ENCODE measurements at places on chromosomes 3 and 15.

DNA sequence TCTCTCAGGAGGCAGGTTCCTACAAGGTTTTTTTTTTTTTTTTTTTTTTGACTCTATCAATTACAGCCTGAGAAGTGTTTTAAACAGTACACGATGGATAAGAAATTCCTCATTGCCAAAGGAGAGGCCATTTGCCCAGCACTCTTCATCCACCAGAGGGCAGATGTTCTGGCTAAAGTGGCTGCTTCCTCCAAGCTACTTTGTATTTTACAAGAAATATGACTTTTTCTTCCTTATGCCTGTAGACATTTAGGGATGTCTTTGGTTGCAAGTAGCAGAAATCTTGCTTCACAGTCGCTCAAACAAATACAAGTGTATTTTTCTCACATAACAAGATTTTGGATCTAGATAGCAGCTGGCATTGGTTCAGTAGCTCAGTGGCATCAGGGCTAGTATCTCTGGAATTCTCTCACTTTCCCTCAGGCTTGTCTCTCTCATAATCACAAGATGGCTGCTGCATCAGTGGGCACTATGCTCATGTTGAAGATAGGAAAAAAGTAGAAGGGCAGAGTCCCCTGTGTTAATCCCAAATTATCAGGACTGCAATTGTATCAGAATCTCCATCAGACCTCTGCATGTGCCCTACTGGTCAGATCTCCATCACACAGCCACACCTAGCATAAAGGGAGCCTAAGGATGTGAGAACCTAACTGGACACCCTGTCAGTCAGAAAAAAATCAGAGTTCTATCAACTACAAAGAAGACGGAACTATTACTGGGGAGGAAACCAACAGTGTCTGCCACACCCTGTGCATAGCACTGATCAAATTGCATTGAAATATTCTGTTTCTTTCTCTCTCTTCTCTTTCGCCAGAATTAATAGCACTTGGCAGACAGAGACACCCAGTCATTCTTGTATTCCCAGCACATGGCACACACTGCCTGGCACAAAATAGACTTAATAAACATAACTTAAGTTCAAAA is 138.9 kb upstream of the COL8A1 start:
- no peak for DNase-seq

DNA sequence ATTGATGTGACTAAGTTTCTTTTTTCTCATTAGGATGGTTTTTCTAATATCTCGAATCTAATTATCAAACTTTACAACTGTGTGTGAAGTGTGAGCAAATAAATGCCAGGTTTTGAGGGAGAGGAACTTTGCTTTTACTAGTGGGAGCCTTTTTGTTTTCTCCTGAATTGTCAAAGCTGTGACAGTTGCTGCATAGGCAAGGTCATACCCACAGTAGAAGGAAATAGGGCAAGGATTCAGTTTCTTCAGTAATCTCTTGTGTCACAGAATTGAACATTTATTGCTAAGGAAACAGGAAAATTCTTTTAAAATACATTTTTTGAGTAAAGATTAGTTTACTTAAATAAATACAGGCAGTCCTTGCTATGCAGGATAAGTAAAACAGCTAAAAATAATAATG is 19.5 kb downstream of the GMPS start:
- no peak for DNase-seq

- no peak for DNase-seq
Observed at GRCh38 chr15:60685346-60685937, 206.5 kb upstream of the ICE2 start.

DNA sequence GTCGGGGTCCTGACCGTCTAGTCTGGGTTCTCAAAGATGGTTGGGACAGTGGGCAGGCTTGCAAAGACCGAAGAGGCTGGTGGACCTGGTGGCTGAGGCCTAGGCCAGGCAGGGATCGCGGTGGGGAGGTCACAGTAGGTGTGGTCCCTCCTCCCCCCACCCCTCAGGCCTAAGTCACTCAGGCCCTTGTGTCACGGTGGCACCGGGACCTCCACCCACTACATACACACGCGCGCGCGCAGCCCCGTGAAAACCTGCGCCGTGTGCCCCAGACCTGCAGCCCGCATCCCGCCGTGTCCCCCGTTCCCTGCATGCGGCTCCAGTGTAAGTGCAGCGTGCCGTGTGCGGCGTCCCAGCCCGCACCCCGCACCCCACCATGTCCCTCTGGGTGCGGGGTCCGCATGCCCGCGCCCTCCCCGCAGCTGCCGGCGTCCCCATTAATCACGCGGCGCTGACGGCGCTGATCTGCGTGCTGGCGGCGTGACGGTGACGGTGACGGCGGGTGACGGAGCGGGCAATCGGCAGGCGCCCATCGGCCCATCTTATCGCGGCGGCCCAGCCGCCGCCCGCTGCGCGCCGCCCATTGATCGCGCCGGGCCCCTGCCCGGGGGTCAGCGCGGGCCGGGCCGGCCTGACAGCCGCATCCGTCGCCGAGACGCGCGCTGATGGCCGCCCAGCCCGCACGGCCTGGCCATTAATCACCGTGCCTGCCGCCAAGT is 24.4 kb downstream of the SEC61A1 start:
- peak; percentile 54 for DNase-seq

DNA sequence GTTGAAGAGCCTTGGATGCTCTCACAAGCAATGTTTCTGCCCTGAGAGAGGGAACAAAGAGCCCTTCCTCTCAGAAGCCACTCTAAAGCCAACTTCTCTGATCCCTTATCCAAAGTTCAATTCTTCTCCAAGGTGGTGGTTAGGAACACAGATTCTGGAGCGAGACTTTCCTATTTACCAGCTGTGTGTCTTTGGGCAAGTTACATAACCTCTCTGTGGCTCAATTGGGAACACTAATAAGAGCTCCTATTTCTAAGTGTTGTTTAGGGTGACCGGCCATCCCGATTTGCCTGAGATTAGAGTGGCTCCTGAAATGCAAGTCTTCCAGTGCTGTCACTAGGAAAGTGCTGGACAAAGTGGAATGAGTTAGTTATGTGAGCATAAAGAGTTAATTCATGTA is 108.8 kb upstream of the PTX3 start:
- no peak for DNase-seq

GRCh38 chr15:81293728-81294515 is 30.0 kb downstream of the STARD5 start:
- peak; percentile 70 for DNase-seq

GRCh38 chr3:123432832-123433523 is 15.9 kb downstream of the ADCY5 start:
- no peak for DNase-seq

GRCh38 chr3:76383781-76384180 is 598.4 kb upstream of the ZNF717 start:
- DNase-seq: no peak

- no peak for DNase-seq
Observed at GRCh38 chr3:173241727-173242126, 100.7 kb upstream of the SPATA16 start.

- DNase-seq: no peak
Observed at GRCh38 chr15:81484086-81484955, 110.3 kb upstream of the TMC3 start.

DNA sequence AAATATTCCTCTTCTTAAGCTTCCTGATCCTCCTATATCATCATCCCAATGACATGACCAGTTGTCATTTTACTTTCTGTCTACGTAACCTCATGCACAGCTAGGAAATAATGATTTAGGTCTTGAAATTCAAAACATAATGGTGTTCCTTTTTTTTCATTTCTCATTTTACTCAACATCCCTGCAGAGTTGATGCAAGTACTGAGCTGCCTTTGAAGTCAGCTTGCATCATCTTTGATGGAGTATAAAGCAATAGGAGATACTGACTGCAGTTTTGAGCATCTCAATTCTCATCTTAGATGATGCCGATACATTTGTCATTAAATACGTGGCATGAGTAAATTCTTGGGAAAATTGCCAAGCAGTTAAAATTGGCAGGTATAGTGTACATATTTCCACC is 346.1 kb downstream of the ZIC1 start:
- no peak for DNase-seq

DNA sequence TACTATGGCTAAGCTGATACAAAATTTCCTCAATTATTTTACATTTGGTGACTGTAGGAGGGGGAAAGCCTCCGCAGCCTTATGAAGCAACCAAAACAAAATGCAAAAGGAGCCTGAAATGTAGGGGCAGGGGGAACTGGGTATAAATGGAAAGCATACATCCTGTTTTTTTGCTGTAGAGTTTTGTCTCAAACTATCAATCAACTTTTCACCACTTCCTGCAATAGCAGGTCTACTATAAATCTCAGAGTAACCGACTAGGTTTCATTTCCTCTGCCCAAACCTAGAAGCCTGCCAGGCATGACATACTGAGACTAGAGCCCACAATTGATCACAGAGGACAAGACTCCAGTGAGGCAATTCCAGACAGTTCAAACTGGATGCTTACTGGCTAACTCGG is 91.3 kb downstream of the SHQ1 start:
- DNase-seq: no peak

GRCh38 chr15:40489274-40490175 is 18.7 kb downstream of the CHST14 start:
- no peak for DNase-seq

DNA sequence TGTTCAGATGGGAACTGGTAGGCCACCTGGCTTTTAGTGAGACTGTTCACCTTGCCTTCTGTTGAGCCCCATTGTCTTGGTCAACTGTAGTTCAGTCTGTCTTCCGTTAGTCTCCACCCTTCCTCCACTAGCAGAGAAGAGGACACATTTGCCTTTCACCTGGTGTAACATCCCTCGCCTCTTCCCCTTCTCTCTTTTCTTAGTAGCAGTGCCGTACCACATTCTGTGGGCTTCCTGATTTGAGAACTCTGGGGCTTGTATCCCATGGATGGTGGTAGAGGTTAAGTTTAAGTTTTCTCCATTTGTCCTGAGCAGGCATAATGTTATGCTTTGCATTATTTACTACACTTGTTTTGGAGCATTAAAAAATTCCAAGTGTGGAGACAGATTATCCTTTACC is 49.3 kb downstream of the RAB7A start:
- no peak for DNase-seq

GRCh38 chr3:169288553-169288952 is 375.0 kb downstream of the MECOM start:
- no peak for DNase-seq

- DNase-seq: no peak
Observed at GRCh38 chr15:60582370-60583036, 103.6 kb upstream of the ICE2 start.

- DNase-seq: no peak
Observed at GRCh38 chr3:141246224-141246957, 14.8 kb downstream of the PXYLP1 start.

- no peak for DNase-seq
Observed at GRCh38 chr3:72517336-72517735, 330.9 kb downstream of the SHQ1 start.

- no peak for DNase-seq
Observed at GRCh38 chr3:114552527-114552812, 258.6 kb downstream of the TIGIT start.

DNA sequence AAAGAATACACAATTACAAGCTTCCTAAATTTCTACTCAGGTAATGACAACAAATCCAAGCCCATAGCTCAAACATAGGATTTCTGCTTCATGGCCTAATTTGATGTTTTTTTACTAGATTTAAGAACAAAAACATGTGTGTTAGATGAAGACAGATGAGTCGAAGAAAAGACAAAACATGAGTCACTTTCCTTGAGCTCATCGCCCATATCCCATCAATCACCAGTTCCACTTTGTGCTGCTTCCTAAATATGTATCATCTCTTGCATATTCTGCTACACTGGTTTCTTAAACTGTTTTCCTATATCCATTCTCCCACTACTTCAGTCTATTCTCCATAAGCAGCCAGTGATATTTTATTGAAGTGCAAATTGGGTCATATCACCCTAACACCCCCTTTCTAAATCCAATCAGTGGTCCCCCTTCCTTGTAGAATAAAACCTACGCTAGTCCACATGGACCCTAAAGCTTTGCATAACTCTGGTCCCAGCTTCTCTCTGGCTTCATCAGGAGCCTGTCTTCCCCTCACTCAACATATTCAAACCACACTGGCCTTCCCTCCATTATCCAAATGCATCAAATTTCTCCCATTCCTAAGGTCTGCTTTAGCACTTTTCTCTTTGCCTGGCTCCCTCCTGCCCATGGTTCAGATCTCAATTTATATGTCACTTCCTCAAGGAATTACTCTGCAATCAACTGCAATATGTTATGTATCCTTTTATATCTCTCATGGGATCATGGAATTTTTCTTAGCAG is 1033.9 kb downstream of the FHIT start:
- DNase-seq: no peak

DNA sequence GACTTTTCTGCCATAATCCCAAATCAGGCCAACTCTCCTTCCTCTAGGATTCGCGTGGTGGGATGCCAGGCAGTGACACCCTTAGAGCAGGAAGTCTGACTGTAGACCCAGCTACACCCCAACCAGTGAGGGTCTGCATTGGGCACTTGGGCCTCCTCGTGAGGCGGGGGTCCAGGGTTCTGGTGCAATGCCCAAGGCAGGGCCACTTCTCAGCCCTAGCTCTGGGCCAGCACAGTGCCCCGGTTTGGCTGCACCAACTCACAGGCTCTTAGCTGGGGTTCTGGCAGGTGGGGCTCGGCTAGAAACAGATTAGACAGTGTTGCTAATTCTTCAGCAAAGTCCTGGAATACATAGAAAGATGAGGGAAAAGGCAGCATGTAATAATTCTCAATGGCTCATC is 12.7 kb downstream of the CDAN1 start:
- DNase-seq: no peak

GRCh38 chr3:54133196-54133595 is 10.8 kb downstream of the CACNA2D3 start:
- no peak for DNase-seq
